Effector memory CD8-positive, alpha-beta T cell (primary cell): ENCODE measurements at places on chromosomes 12 and 14.
A peak's percentile ranks its signal among the peaks of the same experiment; 100 is the strongest.

DNA sequence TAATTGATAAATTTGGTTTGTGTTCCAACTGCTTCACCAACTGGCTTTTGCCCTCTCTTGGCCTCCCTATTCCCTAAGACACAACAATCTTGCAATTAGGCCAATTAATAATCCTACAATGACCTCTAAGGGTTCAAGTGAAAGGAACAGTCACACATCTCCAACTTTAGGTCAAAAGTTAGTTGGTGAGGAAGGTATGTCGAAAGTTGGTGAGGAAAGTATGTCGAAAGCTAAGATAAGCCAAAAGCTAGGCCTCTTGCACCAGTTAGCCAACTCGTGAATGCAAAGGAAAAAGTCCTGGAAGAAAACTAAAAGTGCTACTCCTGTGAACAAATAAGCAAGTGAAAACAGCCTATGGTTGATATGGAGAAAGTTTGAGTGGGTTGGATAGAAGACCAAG, 32.6 kb downstream of the EGLN3 start:
- no peaks in the 10 kb centered on the region for H3K4me1 ChIP-seq
- H3K4me3 ChIP-seq = no peak overlapping the region
- H3K36me3 ChIP-seq = no peaks in the 10 kb centered on the region
- no peak overlapping the region for H3K27ac ChIP-seq
- no peaks in the 10 kb centered on the region for H3K27me3 ChIP-seq

DNA sequence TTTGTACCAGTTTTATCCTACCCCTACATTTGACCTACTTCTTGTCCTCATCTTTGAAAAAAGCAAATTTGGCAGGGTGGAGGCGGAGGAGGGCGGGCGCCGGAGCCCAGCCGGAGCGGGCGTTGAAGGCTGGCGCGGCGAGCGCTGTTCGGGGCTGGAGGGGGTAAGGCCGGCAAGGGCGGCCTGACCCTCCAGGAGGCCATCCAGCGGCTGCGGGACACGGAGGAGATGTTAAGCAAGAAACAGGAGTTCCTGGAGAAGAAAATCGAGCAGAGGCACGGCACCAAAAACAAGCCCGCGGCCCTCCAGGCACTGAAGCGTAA, 27.2 kb downstream of the FBXO34 start:
- H3K27me3 ChIP-seq = no peaks in the 10 kb centered on the region
- peaks cover 12% of the 10 kb centered on the region for H3K36me3 ChIP-seq
- no peak for DNase-seq
- H3K4me1 ChIP-seq = peaks cover 57% of the 10 kb centered on the region
- H3K4me3 ChIP-seq = no peak overlapping the region

GRCh38 chr12:12813120-12814101, at the start of gene DDX47:
Gene DDX47, plus strand, starts transcription at chr12:12813346. Its CDS starts 22 bp downstream, at chr12:12813368.
- no peaks in the 10 kb centered on the region for H3K27me3 ChIP-seq
- H3K36me3 ChIP-seq = peaks cover 16% of the 10 kb centered on the region
- peak within 1 kb of the TSS; percentile 98 for H3K4me3 ChIP-seq
- peak within 1 kb of the TSS; percentile 99 for H3K27ac ChIP-seq

- no peak overlapping the region for H3K27ac ChIP-seq
- peaks cover 43% of the 10 kb centered on the region for H3K36me3 ChIP-seq
- H3K4me1 ChIP-seq = peaks cover 5% of the 10 kb centered on the region
- peaks cover 48% of the 10 kb centered on the region for H3K27me3 ChIP-seq
- H3K4me3 ChIP-seq = no peak overlapping the region
- DNase-seq = no peak
Measured at GRCh38 chr14:75286313-75286712, 7.7 kb downstream of the FOS start.

- H3K27me3 ChIP-seq = no peaks in the 10 kb centered on the region
- no peaks in the 10 kb centered on the region for H3K36me3 ChIP-seq
- no peak overlapping the region for H3K27ac ChIP-seq
- no peak overlapping the region for H3K4me3 ChIP-seq
- no peaks in the 10 kb centered on the region for H3K4me1 ChIP-seq
Measured at GRCh38 chr12:38411426-38411825, 94.9 kb downstream of the ALG10B start.

DNA sequence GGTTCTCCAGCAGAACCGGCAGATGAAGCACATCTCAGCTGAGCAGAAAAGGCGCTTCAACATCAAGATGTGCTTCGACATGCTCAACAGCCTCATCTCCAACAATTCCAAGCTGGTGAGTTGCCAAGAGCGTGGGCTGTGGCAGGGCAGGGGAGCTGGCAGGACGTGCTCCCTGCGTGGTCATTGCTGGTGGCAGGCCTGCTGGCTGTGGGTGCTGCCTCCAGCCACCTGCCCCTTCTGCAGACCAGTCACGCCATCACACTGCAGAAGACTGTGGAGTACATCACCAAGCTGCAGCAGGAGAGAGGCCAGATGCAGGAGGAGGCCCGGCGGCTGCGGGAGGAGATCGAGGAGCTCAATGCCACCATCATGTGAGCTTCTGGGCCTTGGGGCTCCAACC, 35.8 kb downstream of the IL31 start:
- H3K4me3 ChIP-seq = no peak overlapping the region
- no peak for DNase-seq
- H3K4me1 ChIP-seq = no peaks in the 10 kb centered on the region
- H3K27ac ChIP-seq = no peak overlapping the region

- peaks cover 3% of the 10 kb centered on the region for H3K36me3 ChIP-seq
- H3K4me3 ChIP-seq = no peak overlapping the region
- H3K27me3 ChIP-seq = no peaks in the 10 kb centered on the region
- H3K27ac ChIP-seq = no peak overlapping the region
- H3K4me1 ChIP-seq = no peaks in the 10 kb centered on the region
Measured at GRCh38 chr12:28390761-28391385, 200.6 kb downstream of the CCDC91 start.

DNA sequence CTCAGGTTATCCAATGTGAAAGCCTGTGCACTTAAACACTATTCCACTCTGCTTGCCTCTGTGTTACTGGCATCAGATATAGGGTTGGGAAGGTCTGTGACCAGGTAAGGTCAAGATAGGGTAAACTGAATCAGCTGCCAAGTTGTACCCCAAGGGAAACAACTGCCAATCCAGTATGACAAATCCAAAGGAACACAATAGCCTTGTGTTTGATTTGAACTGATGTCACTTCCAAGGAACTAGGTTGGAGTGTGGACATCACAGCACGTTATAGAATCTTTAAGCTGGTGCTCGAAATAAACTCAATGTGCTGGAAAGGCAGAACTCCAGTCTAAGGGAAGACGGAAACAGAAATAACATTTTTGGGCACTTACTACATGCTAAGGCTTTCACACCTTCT, 223.4 kb upstream of the BTG1 start:
- no peak overlapping the region for H3K4me3 ChIP-seq
- H3K4me1 ChIP-seq = peaks cover 7% of the 10 kb centered on the region
- no peak overlapping the region for H3K27ac ChIP-seq
- H3K27me3 ChIP-seq = no peaks in the 10 kb centered on the region
- no peak for DNase-seq
- no peaks in the 10 kb centered on the region for H3K36me3 ChIP-seq

- no peak overlapping the region for H3K4me3 ChIP-seq
- peaks cover 32% of the 10 kb centered on the region for H3K27me3 ChIP-seq
- DNase-seq = no peak
- no peak overlapping the region for H3K27ac ChIP-seq
- H3K36me3 ChIP-seq = no peaks in the 10 kb centered on the region
Measured at GRCh38 chr12:5493018-5493417, 61.1 kb downstream of the NTF3 start.
